ENCODE measurements at places on chromosomes 11 and 22.

DNA sequence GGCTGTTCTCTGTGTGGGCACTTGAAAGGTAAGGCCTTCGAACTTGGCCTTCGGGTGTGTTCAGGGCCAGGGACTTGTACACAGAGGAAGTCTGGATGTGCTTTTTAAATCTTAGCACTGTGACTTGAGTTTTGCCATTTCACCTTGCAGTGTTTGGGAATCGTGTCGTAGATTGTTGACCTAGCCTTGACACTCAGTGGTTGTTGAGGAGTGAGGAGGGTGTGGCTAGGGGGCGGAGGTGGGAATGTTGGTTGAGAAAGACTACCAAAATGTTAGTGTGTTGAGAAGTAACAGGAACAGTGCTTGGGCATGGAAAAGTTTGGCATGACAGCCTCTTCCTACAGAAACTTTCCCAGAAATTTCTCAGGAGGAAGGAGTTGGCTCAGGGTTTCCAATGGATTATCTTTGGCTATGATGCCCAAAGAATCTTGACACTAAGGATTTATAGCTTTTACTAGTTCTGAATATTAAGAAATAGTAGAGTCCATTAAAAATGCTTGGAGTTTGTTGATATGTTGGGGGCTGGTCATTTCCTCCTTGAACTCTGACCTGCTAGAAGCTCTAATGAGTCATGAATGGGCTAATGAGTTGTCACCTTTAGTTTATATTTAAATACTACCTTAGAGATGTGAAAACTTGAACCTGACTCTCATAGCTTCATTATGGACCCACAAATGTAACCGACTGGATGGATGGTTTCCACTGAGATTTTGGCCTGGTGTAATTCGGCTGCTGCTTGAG, 40.6 kb downstream of the BARX2 start:
- DNase-seq, result no peak

DNA sequence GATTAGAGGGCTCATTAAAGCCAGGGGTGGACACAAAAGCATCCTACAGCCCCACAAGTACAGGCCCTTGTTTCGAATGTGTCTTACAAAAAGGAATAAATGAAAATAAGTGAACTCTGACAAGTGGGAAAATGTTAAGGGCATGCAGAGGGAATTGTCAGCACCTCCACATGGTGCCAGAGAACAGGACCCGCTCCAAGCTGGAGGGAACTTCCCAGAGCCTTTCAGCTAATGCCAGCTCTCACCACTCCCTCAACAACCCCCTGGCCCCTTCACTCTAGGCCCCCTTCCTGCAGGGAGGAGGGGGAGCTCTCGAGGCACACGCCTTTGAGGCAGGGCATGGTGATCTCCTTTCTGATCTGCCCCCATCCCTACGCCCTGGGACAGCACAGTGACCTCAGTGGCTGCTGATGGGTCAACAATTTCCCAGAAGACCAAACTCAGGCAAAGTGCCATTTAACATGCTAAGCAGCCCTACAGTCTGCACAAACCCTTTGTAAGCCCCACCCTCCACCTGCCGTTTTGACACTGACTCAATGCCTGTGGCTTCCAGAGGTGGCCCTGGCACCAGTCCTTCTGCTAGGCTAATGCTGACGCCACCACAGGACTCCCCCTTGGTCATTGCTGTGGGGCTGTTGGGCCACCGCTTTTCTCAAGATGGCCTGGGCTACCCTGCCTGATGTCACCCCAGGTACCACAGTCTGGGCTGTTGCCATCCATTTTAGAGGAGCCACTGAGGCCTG, 12.5 kb upstream of the CHST1 start:
- no peak for DNase-seq

DNA sequence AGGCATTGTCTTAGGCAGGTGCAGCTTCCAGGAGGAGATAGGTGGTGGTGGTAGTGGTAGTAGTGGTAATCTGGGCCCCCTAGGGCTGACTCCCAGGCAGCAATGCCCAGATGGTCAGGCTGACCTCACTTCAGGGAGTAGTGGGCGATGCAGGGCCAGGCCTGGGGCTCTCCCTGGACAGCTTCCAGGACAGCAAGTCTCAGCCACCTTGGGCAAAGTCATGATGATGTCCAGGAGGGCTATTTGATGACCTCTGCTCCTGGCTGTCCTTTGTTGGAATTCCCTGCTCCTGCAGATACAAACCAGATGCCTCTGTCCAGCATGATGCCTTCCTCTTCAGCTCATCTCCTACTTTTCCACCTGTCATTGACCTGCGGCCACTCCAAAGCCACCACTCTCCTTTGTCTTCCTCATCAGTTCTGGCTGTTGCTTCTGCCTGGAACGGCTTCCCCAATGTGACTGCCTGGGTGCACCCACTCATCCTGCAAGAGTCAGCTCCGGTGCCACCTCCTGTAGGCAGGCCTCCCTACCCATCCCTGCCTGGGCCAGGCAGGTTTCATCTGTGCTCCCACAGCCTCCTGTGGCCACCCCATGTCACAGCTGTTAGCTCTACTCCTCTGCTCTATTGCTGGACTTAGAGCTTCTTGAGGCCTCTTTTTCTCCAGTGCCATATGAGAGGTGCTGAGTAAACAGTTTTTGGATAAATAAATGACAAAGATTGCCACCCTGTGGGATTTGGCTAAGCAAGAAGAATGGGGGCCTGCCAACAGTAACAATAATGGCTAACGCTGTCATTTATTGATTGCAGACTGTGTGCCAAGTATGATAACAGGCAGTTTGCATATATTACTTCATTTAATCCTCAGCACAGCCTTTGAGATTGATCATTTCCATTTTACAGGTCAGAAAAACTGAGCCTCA, 172.9 kb upstream of the NECTIN1 start:
- no peak for DNase-seq

GRCh38 chr11:11427140-11427539, 74.1 kb upstream of the CSNK2A3 start:
- DNase-seq, result no peak

DNA sequence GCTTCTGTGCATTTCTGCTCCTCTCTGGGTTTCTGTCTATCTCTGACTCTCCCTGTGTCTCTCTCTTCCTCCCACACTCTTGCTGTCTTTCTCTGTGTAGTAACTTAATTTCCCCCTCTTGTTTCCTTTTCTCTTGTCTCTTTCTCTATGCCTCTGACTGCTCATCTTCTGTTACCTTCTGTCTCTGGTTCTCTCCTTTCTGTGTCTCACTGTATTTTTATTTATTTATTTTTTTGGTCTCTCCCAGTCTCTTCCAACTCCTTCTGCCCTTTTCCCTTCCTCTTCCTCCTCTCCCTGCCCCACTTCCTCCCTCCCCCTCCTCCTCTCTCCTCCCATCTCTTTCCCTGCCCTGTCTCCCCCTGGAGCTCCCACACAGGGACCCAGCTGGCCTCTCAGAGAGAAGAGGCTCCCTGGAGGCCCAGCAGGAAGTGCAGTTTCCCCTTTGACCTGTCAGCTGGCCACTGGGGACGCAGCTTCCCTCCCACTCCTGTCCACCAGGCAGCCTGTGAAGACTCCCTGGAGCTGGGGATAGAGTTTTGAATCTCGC, 38.3 kb upstream of the MYH9 start:
- no peak for DNase-seq

DNA sequence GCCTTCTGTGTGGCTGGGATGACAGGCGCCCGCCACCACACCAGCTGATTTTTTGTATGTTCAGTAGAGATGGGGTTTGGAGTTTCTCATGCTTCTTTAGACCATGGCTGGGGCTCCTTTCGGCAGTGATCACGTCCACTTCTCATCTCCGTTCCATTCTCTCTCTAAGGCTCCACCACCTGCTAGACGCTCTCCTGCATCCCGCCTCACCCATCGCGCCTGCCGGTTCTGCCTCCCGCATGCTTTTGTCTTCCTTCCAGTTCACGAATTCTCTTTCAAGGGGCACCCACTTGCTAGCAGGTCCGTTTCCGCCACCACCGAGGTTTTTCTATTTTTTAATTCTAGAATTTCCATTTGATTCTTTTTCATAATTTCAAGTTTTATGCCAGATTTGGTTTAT, 22.0 kb upstream of the SYT8 start:
- DNase-seq, result no peak

DNA sequence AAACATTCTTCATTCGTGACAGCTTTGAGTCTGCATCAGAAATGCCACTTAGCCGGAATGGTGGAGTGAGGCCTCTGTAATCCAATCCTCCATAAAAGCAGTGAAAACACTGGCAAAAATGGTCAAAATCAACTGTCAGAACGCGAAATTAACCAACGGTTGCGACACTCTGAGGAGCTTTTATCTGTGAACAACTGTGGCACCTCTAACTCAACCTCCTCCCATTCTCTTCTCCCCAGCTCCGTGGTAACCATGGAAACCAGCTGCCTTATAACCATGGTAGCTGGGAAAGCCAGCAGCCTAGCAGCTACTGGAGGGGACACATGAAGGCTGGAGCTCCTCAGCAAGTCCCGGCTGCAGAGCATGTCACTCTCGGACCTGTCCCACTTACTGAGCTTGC, 20.3 kb downstream of the AP2A2 start:
- no peak for DNase-seq

DNA sequence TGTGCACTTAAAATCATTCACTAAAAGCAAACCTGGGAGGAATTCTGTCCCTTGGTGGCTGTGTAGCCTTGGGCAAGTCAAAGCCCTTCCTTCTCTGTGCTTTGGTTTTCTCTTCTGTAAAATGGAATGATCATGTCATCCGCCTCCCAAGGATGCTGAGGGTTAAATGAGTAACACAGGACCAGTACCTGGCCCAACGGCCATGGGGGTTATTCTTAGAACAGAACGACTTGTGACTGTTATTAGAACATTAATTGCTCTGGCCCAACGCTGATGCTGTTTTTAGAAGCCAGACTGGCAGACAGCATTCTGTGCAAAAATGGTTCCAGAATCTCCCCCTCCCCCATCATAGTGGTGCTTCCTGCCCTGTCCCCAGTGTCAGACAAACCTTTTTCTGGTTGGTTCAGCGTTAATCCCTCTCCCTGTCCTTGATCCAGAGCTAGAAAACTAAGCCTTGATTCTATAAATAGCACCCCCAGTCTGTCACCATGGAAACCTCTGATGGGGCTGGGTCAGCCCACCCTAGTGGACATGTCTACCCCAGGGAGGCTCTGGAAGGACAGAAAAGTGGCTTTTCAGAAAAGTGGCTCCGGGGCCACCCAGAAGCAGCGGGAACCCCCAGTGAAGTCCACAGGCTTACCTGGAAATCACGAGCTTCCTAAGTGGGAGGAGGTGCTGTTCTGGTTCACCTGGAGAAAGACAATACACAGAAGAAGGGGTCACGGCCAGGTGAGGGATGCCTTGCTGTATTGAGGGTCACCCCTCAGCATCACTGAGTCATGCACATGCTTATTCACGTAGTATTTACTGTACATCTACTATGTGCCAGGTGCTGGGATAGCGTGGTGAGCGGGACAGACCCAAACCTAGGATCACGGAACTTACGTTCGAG, 15.5 kb upstream of the TFIP11 start:
- DNase-seq, result no peak

DNA sequence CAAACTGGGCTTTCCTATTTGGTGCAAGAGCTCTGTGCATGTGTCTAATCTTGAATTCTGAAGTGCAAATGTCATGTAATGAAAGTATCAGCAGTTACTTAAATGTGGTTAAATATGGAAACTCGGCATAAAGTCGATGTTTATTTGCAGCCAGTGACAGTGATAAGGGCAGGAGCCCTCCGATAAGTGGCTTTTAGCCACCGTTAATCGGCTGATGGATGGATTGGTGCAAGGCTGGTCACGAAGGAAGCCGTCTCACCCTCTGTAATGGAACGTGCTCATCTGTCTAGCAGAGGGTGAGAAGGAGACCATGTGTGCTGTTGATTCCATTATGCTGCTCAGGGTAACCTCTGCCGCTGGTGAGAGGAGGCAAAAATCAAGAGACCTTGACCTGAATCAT, 121.8 kb upstream of the PAX6 start:
- no peak for DNase-seq

- no peak for DNase-seq
Measured at GRCh38 chr11:127866109-127866508, 721.2 kb downstream of the ETS1 start.

- no peak for DNase-seq
Measured at GRCh38 chr22:42676059-42676607, 26.9 kb upstream of the CYB5R3 start.

DNA sequence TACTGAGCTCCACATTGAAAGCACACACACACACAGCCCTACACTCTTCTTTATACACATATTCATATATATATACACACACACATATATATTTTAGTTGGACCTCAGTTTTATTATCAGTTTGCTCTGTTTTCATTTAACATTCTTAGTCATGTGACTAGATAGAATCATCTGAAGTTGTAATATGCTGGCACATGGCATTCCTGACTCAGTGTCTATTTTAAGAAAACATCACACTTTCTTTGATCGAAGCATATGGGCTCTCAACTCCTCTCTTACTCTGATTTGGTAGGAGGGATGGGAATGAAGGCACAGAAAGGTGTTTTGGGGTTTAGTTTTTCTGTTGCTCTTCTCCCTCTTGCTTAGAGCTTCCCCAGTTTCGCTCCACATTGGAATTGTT, 24.8 kb downstream of the AMOTL1 start:
- DNase-seq, result no peak

DNA sequence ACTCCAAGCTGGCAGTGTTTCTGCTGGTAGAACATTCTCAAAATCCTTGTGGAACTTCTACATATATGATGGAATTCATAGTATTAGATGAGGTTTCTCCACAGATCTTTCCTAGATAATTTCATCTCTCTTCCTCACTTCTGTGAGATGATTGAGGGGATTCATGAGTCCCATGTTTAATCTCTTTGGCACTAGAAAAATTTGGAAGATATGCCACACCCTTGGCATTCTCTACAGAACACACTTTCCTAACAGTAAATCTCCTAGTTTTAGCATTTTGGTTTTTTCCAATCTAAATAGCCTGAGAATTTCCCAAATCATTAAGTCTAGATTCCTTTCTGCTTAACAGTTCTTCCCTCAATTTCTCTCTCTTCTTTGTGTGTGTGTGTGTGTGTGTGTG, 35.3 kb downstream of the MED15 start:
- DNase-seq, result no peak
